ENCODE measurements at places on chromosomes 2 and 18.

DNA sequence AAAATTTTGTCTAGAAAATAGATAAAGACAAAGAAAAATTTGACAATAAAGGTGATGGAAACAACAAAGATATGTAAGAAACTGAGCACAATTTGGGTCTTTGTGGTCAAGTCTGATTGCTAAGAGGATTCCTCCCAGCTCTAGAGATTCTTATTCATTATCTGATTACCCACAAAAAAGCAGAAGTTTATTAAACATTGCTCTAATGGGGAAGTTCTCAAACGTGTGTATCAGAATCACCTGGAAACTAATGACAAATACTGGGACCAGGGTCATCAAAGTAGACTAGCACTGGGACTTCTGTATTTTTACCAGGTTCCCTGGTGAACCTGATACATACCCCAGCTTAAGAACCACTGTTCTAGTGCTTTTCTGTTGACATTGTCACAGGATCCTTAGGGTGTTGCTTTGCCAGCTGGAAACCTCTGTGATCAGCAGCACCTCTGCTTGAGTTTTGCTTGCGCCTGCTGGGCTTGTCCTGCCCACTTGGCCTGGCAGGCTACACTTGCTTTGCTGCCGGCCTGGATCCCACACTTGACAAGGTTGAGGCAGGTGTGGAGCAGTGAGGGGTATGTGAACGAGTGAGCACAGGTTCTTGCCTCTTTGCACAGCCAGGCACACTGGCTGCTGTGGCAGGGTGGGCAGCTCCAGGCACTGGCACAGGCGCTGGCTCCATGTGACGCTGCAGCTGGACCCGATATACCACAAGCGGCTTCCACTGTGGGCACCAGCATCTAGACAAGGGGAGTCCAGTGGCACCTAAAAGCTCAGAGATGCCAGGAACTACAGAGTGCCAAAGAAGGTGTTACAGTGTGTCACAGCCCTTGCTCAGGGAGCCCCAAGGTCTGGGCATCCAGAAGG, 6.2 kb upstream of the GORASP2 start:
- H3K27ac ChIP-seq, result no peak overlapping the region
- H3K27me3 ChIP-seq, result no peaks in the 10 kb centered on the region
- no peak for DNase-seq
- H3K4me1 ChIP-seq, result peaks cover 2% of the 10 kb centered on the region
- H3K4me3 ChIP-seq, result no peak overlapping the region
- H3K36me3 ChIP-seq, result no peaks in the 10 kb centered on the region

GRCh38 chr2:102020596-102021170, 28.9 kb downstream of the IL1R2 start:
- no peaks in the 10 kb centered on the region for H3K36me3 ChIP-seq
- DNase-seq, result peak; percentile 76
- no peaks in the 10 kb centered on the region for H3K4me1 ChIP-seq

GRCh38 chr18:13536578-13536977, 189.8 kb downstream of the FAM210A start:
- no peaks in the 10 kb centered on the region for H3K36me3 ChIP-seq
- H3K4me3 ChIP-seq, result no peak overlapping the region
- H3K4me1 ChIP-seq, result peaks cover 36% of the 10 kb centered on the region
- H3K27ac ChIP-seq, result no peak overlapping the region
- H3K27me3 ChIP-seq, result no peaks in the 10 kb centered on the region

DNA sequence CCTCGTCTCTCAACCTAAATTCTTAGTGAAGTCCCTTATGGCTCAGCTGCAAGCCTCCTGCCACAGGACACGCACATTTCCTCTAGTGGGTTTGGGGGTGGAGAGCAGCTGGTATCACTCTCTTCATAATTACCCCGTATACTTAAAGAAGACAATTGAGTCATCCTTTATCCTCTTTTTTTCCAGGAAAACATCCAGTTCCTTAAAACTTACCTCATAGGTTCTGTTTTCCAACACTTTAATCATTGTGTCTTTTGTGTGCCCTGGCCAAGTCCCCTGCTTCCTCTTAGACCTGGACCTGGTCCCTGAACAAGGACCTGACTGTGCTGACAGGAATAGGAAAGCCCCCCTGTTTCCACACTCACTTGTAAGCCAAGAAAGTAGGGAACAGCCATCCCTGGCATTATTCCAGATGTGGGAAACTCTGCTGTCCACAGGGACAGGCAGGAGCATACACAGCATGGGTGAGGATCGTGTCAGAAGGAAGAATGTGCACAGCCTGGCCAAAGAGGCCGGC, 42.3 kb upstream of the MYO1B start:
- no peak for DNase-seq
- H3K4me1 ChIP-seq, result peaks cover 22% of the 10 kb centered on the region
- no peaks in the 10 kb centered on the region for H3K36me3 ChIP-seq
- H3K27ac ChIP-seq, result no peak overlapping the region
- no peaks in the 10 kb centered on the region for H3K27me3 ChIP-seq

GRCh38 chr2:65292461-65293011, 64.9 kb downstream of the ACTR2 start:
- H3K4me3 ChIP-seq, result no peak overlapping the region
- H3K27me3 ChIP-seq, result no peaks in the 10 kb centered on the region
- no peaks in the 10 kb centered on the region for H3K36me3 ChIP-seq
- DNase-seq, result no peak
- no peaks in the 10 kb centered on the region for H3K4me1 ChIP-seq
- no peak overlapping the region for H3K27ac ChIP-seq
